NCI-H524 (cell line): ENCODE measurements at places on chromosomes 13 and 19.

GRCh38 chr19:4279530-4280422, 710 bp downstream of the SHD start:
- no peak for DNase-seq

DNA sequence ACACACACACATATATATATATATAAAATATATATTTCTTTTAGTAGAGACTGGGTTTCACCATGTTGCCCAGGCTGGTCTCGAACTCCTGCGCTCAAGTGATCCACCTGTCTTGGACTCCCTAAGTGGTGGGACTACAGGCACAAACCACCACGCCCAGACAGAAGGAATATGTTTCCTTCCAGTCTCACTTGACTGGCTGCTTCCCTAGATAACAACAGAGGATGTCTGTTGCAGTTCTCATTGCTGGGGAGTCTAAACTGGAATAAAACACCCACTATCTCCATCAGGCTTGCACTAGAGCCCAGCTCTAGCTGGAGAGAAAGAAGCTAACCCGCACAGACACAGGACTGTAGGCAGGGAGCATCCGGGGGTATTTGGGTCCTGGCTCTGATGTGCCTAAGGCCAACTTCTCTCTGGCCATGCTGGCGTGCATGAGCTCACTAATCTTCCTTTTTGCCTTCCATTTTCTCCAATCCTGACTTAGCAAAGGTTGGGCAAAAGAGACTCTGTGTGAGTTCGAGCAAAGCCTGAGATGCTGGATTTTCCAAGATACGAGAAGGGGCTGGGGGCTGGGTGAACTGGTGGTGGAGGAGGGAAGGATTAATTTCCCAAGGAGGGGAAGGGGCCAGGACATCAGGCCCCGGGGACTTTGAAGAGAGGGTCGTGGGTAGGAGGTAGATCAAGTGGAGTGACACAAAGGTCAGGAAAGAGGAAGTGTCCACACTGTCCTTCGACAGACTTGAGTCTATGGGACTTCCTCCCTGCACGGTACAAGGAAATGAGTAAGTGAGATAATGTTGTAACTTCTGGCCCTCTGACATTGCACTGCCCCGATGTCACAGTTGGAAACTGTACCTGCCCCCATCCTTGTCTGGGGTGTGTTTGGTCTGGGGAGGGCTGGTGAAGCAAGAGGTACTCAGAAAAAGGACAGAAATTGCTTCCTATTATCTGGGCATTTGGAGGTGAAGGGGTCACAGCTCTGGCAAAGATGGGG, 22.5 kb upstream of the ALOX5AP start:
- no peak for DNase-seq

DNA sequence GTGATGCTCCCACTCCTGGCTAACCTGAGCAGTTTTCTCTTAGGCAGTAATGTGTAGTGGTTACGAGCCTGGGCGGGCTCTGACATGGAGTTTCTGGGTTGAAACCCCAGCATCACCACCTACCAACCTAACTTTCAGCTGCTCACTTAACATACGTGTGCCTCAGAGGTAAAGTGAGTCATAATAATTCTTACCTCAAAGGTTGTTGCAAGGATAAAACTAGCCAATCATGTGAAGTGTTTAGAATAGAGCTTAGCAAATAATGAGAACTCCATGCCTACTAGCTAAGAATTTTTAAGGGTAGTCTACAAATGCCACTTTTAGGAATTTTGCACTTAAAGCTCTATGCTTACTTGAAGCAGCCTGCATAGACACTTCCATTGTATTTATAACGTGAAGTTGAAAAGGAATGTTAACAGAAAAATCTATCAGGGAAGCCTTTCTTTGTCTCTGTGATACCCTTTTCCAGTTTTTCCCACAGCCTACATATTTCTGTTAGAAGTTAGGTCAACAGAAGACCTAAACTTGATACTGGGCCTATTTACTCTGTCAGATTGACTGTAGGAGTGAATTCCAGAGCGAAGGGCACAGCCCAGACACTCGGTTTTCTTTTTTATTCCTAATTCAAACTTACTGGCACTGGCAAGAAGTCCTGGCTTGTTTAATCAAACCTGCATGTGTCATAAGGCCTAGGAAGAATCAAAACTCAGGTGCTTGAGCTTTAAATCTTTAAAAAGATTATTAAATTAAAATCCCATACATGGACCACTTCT, 90.7 kb downstream of the FREM2 start:
- no peak for DNase-seq

GRCh38 chr13:48158290-48158689, 63.4 kb upstream of the MED4 start:
- peak; percentile 75 for DNase-seq

DNA sequence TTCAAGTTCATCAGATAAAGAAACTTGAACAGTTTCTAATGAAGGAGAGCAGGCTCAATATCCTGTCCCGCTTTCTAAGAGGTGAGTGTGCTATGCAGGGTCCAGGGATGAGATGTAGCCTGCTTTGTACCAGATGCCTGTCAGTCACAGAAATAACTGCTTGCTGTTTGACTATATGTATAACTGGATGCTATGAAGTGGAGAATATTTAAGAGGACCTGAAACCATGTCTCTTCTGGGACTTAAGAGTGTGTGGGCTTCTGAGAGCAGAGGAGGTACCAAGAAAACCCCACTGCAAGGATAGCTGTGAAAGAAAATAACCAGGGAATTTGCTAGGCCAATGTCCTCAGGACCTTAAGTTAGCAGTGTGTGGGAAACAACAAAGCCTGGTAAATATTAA, 246.3 kb upstream of the RFC3 start:
- no peak for DNase-seq

DNA sequence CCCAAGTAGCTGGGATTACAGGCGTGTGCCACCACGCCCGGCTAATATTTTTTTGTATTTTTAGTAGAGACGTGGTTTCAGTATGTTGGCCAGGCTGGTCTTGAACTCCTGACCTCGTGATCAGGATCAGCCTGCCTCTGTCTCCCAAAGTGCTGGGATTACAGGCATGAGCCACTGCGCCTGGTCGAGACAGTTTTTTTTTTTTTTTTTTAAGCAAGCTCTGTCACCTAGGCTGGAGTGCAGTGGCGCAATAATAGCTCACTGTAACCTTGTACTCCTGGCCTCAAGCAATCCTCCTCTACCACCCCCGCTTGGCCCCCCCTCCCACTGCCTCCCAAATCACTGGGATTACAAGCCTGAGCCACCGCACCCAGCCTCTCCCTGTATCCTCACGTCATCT, 6.4 kb upstream of the MAP2K7 start:
- no peak for DNase-seq

- DNase-seq = no peak
These were observed 1.4 kb upstream of the CERS1 start for GRCh38 chr19:18897094-18898029.

GRCh38 chr13:113729187-113730019, 29.6 kb upstream of the TMEM255B start:
- DNase-seq = peak; percentile 3

- DNase-seq = peak; percentile 97
These were observed 512 bp upstream of the ARHGAP35 start for GRCh38 chr19:46860125-46860845.

GRCh38 chr19:14165990-14166830, 29.8 kb upstream of the ASF1B start:
- no peak for DNase-seq

GRCh38 chr19:48872182-48872883, at the start of gene PPP1R15A:
Gene PPP1R15A, plus strand, starts transcription at chr19:48872421. Its CDS starts 813 bp downstream, at chr19:48873234.
- peak; percentile 91 for DNase-seq

DNA sequence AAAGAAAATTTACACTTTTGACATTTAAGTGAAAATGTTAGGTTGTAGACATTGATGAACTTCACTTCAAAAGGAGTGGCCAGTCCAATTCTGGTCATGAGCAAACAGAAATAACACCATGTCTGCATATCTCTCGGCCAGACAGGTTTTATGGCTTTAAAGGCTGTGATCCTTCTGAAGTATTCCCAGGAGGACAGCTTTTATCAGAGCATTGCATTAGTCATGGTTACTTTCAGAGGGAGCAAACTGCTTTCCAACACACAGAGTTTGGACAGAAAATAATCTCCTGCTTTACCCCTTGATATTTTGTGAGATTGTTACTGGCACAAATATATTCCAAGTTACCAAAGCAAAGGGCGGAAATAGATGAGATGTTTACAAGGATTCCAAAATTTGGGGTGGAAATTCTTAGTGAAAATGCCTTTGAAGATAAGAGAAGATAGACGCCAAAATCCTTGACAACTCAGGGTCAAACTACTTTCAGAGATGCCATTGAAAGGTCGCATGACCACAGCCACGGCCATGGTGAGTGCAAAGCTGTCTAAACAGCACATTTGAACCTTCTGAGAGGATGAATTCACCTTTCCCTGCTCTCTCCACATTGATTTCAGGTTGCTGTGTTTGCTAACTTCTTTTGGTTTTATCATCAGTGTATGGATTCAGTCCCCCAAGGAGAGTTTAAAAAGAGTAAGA, 584.5 kb upstream of the SGCG start:
- DNase-seq = peak; percentile 11

DNA sequence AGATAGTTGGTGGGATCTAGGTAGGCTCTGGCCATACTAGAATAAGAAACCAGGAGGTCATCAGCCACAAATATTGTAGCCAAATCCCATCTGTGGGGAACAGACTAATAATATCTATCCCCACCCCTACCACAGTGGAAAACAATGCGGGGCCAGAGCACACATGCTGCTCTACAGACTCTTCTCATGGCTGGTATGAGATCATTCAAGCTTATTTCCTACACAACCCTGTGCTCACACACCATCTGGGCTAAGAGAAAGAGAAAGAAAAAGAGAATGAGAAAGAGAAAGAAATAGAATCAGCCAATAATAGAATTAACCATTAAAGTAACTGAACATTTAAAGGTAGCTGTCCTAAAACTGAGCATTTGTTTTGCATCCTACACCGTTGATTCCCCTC, 1268.4 kb upstream of the SPRY2 start:
- no peak for DNase-seq
